CD4-positive, alpha-beta T cell treated with Interleukin-4 for 1 hour (primary cell): ENCODE measurements at places on chromosomes 3 and 15.

DNA sequence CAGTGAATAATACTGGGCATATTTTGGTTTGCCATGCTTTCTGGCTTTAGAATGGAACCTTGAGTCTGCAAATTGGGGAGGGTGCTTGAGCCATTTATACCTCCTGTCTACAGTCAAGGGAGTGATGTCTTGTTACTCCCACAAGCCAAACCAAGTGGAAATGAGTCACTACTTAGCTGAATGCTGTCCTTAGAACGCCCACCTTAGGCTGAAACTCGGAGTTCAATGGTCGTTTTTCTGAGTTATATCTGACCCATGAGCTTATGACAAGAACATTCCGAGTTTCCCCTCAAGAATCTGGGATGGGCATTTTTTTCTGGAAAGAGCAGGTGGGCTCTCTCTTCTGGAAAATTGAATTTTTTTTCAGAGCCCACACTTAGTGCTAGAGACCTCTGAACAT, 17.4 kb upstream of the CLDN18 start:
- no peak for DNase-seq

DNA sequence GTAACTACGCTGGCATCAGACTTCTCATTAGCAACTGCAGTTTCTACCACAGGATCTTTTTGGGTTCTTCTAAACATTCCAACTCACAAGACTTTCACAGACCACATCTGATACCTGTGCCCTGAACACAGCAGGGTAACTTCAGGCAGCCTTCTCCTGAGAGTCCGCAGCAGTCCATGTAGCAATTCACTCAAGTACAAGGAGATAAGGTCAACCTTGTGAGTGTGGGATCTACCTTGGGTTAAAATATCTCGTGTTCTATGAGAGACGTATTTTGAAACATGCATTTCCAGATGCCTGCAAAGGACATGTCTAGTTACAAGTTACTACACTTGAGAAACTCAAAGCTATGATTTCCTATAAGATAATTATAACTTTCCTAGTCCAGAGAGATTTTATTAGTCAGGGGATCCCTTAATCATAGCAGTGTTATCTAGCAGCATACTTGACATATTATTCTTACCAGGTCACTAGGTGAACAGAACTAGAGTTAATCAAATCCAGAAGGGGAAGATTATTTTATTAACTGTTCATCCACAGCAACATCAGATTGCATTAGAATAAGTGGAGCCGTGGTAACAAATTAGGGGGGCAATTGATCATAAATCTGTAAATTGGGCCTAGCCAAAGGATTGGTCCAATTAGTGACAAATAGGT, 66.4 kb downstream of the ASTE1 start:
- DNase-seq, result no peak

DNA sequence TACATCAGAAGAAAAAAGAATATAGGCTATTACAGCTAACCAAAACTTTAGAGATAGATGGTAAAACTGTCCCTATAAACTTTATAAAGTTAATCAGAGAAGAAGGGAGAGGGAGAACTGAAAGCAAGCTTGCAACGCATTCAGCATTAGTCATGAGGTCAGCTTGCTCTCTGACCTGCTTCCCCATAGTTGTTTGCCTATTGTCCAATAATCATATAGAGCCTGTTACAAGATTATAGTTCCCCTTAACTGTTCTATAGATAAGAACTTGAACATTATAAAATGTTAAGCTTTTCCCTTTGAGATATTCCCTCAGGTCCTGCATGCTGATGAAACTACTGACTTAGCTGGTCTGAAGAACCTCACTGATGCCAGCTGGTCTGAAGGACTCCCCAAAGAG, 74.5 kb downstream of the CPNE4 start:
- DNase-seq, result no peak

- DNase-seq, result no peak
These were observed 1082.6 kb upstream of the EPHA6 start for GRCh38 chr3:95731753-95732152.

DNA sequence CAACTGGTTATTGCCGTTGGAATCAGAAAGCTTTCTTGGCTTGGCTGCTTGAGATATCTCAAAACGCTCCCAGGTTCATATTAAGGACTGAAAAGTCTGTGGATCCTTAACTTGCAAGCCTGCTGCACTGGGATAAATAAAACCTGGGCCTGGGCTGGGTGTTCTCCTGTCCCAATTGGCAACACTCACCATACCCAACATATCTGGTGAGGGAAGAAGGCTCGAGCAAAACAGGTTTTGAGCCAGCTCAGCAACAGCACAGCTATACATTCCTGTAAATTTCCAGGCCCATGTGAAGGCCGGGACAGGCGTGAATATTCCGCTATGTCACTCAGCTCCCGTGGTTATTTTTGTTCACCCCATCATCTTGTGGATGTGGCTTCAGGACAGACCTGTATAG, 169.0 kb upstream of the BCL6 start:
- DNase-seq, result no peak

- DNase-seq, result peak; percentile 71
These were observed 35.7 kb downstream of the MGA start for GRCh38 chr15:41695750-41696436.

DNA sequence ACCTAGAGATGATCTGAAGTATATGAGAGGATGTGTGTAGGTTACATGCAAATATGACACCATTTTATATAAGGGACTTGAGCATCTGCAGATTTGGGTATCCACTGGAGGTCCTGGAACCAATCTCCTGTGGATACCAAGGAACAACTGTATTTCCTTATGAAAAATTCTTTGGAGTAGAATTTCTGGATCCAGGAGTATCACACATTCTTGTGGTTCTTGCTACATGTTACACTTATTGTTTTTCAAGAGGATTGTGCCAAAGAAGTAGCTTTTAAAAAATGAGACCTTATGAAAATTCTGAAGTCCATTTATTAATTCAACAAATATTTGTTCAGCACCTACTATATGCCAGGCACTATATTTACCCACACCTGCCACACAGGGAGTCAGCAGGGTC, 15.7 kb upstream of the TBC1D23 start:
- no peak for DNase-seq
